A549 treated with GW870086 at 1 μM for 4 hours (cell line): ENCODE measurements at places on chromosomes 16 and 17. TPM values are rescaled to one million over a fixed set of nuclear protein-coding genes. Genes with fewer than 3 reads are reported as not detected.

The CFAP119 gene
- total RNA-seq = 5.6 to 9.2 TPM (median 7.7 TPM) in 5 replicates

The CD300LB gene
- 0.05 to 0.17 TPM (median 0.10 TPM) in 4 of 5 replicates, not detected in the other for total RNA-seq

The G6PC1 gene
- not detected in 5 replicates for total RNA-seq

The USB1 gene
- 80.5 to 90.6 TPM (median 86.0 TPM) in 5 replicates for total RNA-seq

The CORO6 gene
- 5.9 to 7.5 TPM (median 6.9 TPM) in 5 replicates for total RNA-seq

The SLC52A1 gene
- total RNA-seq = 0.42 to 1.0 TPM (median 0.70 TPM) in 5 replicates

The SF3B3 gene
- 126 to 210 TPM (median 193 TPM) in 5 replicates for total RNA-seq

The SULT1A2 gene
- 0.15 to 0.18 TPM (median 0.16 TPM) in 3 of 5 replicates, not detected in the others for total RNA-seq

The KRTAP2-3 gene
- total RNA-seq = not detected in 5 replicates

The PPY gene
- not detected in 5 replicates for total RNA-seq

The KLHL10 gene
- total RNA-seq = not detected in 5 replicates

The MSLN gene
- 2.1 to 4.3 TPM (median 3.2 TPM) in 5 replicates for total RNA-seq

The AXIN2 gene
- total RNA-seq = 0.57 to 0.97 TPM (median 0.70 TPM) in 5 replicates

The TMC8 gene
- 0.21 to 0.42 TPM (median 0.40 TPM) in 5 replicates for total RNA-seq
